ENCODE measurements at places on chromosomes 7 and 10.

- no peak for DNase-seq
Measured at GRCh38 chr10:6470894-6471618, 109.0 kb downstream of the PRKCQ start.

- DNase-seq = no peak
Measured at GRCh38 chr10:97538839-97539238, 33.7 kb upstream of the ANKRD2 start.

DNA sequence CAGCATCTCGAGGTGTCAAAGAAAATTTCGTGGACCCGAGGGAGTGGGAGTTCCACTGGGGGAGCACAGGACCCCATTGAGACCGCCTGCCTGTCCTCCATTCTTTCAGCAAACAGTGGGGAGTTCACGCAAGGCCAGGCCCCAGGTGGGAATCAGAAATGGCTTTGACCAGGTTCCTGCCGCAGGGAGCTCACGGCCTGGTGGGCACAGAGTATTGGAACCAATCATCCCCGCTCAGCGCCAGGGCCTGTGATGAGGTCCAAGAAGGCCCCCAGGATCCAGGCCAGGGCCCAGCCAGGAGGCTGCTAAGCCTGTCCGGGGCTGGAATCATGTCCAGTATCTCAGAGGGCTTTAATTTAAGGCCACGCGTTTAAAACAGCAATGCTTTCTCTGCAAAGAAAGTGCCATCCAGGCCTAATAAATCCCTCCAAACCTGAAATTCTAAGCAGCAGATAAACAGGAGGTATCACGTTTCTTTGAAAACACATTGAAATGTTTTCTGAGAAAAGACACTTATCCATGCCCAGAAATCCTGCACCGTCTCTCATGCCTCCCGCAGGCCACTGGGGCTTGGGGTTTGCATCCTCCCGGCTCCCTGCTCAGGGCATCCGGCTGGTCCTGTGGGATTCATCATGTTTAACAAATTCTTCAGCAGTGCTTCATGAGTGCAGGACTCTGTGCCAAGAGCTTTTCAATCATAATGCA is 125.7 kb downstream of the OAT start:
- DNase-seq = no peak

DNA sequence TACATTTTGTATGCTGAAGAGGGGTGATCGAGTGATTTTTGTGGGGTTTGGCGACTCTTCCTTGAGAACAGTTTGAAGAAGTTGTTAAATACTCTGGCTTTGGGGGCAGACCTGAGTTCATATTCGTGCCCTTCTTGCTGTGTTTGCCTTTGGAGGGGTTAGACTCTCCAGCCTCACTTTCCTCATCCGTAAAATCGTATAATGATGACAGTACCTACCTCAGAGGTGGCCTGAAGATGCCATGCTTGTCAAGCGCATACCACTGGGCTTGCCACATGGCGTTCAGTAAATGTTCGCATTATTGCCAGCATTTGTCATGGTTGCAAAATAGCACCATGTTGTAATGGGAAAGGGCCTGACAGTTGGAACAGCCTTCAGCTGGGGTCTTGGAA is 1.3 kb downstream of the STK17A start:
- peak; percentile 13 for DNase-seq

GRCh38 chr10:77566236-77566635 is 71.4 kb downstream of the KCNMA1 start:
- DNase-seq = no peak

DNA sequence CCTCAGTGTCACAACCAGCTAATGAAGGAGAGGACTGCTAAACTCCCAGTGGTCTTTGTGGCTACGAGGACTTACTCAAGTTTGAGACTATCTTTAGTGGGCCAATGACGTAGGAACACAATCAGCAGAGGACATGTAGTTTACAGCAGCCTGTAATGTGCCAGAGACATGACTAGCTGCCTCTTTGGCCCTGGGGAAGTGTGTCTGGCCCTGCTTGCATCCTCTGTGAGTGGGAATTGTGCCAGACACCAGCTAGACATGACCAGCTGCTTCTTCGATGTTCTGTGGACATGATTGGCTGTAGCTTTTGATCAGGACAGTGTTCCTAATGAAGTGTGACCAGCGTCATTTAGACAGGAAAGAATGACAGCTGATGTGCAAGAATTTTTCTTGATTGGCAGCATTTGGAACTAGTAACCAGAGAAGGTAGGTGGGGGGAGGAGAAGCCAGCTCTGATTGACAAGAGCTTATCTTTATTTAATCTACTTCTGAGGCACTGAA is 141.7 kb downstream of the AUTS2 start:
- DNase-seq = no peak

DNA sequence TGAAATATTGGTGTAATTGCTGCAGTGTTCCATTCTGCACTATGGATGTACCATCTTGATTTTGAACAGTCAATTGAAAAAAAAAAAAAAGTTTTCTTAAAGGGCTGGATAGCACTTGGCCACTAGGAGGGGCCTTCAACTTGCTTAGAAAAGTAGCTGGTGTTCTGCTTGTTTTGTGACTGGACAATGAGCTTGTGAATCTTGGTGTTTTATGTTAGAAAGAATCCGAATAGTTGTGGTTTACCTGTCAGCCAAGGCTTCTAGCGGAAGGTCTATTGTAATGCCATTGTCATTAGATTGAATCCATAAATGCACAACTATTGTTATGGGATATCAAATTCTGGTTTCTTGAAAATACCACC is 77.1 kb downstream of the BMPER start:
- DNase-seq = no peak

GRCh38 chr10:117477961-117478670 is 64.4 kb upstream of the EMX2 start:
- DNase-seq = no peak

- no peak for DNase-seq
Measured at GRCh38 chr7:36506820-36507219, 117.2 kb downstream of the ANLN start.

DNA sequence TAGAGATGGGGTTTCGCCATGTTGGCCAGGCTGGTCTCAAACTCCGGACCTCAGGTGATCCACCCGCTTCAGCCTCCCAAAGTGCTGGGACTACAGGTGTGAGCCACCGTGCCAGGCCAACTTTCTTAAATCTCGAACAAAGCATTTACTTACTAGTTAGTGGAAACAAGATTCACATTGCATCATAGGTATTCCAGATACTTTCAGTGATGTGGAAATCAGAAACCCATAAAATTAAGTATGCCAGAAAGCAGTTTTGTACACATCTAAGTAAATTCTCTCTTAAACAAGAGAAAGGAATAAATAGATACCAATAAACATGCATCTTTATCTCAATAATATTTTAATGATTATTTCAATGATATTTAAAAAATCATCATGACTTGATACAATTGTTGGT is 75.5 kb downstream of the DGKI start:
- no peak for DNase-seq

- DNase-seq = no peak
Measured at GRCh38 chr10:92125144-92125543, 165.7 kb downstream of the CPEB3 start.

GRCh38 chr10:14302035-14302434 is 28.7 kb downstream of the FRMD4A start:
- DNase-seq = no peak

- DNase-seq = no peak
Measured at GRCh38 chr7:95687759-95688343, 84.5 kb upstream of the DYNC1I1 start.

GRCh38 chr10:5897504-5897903 is 7.5 kb downstream of the FBH1 start:
- DNase-seq = no peak

GRCh38 chr7:90918303-90918702 is 322.2 kb downstream of the CDK14 start:
- no peak for DNase-seq

- DNase-seq = no peak
Measured at GRCh38 chr7:79524048-79524447, 70.6 kb upstream of the MAGI2 start.

DNA sequence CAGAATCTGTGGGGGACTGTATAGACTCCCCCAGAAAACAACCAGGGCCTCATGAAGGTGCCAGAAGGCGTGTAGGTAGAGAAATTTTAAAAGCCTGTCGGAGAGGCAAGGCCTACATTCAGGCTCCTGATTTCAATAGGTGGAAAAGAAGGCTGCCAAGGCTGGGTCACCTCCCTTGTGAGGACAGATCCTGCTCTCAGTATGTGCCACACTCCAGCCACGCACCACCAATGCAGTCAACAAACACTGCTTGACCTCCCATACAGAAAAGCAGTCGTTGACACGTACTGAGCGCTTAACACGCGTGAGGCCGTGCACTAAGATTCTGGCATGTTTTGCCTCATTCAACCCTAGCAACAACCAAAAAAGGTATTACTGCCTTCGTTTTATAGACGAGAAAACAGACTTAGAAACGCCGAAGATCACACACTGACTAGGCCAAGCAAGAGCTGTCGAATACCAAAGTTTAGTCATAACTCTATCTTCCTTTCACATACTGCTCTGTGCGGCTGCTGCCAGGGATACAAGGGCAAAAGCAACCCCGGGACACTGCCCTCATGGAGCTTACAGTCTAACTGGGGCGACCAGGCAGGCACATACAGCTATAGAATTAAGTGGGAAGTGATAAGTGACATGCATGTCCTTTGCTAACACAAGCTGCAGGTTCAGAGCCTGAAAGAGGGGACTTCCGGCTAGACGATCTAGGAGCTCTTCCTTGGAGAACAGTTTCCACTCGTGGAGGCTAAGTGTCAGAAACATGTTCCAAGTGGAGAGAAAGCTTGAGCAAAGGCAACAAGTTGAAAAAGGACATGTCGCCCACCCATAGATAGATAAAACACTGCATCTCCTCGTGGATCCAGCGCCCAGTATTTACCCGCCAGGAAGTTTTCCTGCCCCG is 797 bp upstream of the NKX2-3 start:
- no peak for DNase-seq

- no peak for DNase-seq
Measured at GRCh38 chr7:39238234-39238869, 260.6 kb downstream of the POU6F2 start.

- DNase-seq = no peak
Measured at GRCh38 chr7:74306730-74307469, 17.7 kb downstream of the CLIP2 start.

GRCh38 chr10:121240556-121240955 is 357.7 kb downstream of the FGFR2 start:
- no peak for DNase-seq

DNA sequence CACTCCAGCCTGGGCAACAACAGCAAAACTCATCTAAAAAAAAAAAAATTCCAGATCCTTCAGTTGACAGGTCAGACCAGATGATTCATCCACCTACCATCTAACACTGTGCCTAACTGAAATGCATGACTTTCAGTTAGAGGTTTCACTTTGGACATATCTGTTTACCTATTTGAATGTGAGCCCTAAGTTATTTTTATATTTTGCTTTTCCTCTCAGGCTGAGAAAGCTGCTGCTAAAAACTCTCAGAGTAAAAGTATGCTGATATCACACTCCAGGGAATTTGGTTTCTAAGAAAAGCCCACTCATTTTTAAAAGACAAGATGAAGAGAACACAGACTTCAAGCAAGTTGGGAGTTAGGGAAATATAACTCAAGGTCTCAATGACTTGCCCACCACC is 126.0 kb downstream of the SGMS1 start:
- no peak for DNase-seq

GRCh38 chr7:129896568-129897382 is 56.0 kb downstream of the UBE2H start:
- DNase-seq = no peak

DNA sequence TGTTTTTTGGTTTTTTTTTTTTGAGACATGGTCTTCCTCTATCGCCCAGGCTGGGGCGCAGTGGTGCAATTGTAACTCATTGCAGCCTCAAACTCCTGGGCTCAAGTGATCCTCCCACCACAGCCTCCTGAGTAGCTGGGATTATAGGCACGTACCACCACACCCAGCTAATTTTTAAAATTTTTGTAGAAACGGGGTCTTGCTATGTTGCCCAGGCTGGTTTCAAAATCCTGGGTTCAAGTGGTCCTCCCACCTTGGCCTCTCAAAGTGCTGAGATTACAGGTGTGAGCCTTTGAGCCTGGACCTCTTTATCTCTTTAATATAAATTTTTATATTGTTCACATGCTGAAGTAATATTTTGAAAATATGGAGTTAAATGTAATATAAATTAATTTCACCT is 28.2 kb upstream of the LBX1 start:
- no peak for DNase-seq

DNA sequence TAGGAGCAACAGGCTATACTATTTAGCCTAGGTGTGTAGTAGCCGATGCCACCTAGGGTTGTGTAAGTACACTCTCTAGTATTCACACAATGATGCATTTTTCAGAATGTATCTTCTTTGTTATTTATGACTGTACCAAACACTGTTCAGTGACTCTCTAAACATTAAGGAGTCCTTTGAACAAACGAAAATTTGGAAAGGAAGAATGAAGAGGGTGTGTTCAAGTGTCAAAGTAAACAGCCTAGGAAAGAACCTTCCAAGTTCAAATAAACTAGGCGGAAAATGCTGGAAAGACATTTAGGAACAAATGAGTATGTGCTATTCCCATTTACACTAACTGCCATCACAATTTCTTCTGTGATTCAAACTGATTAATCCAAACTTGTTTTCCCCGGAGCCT is 142.4 kb downstream of the CHCHD3 start:
- DNase-seq = no peak

- no peak for DNase-seq
Measured at GRCh38 chr10:129879655-129880054, 84.4 kb downstream of the EBF3 start.

DNA sequence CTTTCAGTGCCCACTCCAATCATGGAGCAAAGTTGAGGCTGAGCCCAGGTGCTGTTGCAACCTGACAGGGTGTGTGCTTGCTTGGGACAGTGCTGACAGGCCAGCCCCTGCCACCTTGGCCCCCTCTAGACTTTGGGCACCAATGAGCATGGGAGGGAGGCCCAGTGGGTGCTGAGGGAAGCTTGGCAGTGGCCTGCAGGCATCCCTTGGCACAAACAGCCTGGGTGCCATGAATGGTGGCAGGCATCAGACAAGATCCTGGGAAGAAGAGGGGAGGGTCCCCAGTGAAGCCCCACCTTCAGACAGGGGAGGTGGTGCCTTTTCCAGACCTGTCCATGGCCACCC is 214.0 kb downstream of the GPR158 start:
- no peak for DNase-seq

- DNase-seq = no peak
Measured at GRCh38 chr10:110222641-110223297, 15.4 kb downstream of the MXI1 start.

DNA sequence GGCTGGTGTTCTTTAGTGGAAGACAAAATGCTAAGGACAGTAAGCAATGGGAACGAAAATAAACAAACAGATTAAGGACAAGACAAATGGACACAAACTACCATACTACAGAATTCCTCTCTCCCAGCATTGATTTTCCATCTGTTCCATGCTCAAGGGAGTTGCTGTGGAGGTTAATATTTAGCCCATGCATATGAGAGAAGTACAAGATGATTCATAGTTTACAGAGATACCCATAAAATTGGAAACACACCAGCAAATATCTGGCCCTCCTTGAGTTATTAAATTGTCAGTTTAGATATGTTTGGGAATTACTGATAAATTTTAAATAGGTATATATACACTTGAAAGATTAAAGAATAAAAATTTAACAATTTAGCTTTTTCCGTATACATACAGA is 69.8 kb downstream of the GLI3 start:
- DNase-seq = no peak
